Stimulated activated CD4-positive, alpha-beta T cell treated with anti-CD3 and anti-CD28 coated beads, Interleukin-1b, Interleukin-23, amount 100 ng/mL, for 1 hour (primary cell): ENCODE measurements at places on chromosomes 3 and 15.

DNA sequence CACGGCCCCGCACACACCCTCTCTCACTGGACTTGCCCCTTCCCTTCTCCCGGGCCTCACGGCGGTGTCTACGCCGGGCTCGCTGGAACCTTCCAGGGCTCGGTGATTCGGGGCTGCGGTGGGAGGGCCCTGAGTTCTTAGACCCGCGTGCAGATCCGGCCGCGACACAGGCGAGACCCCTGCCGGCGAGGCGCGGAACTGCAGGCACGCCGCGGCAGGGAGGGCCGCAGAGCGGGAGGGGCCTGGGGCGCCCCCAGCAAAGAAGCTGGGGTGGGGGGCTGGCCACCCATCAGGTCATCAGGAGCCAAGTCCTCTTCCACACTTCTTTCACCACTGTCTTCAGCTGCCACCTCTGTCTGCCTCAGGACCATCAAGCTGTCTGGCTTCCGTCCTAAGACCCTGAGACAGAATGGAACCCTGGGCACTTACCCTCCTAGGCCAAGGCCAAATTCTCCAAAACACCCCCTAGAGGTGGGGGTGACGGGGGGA lies 164.5 kb downstream of the XXYLT1 start:
- DNase-seq = peak; percentile 37

GRCh38 chr15:56042982-56043980 lies 49.9 kb upstream of the NEDD4 start:
- DNase-seq = no peak

GRCh38 chr3:107959550-107960154 lies 131.2 kb downstream of the CD47 start:
- no peak for DNase-seq

- DNase-seq = no peak
Measured at GRCh38 chr3:62727536-62727935, 147.7 kb downstream of the CADPS start.

- no peak for DNase-seq
Measured at GRCh38 chr3:39124876-39125840, 17.7 kb downstream of the TTC21A start.

GRCh38 chr3:190614226-190615059 lies 100.6 kb downstream of the IL1RAP start:
- DNase-seq = no peak
